ENCODE measurements at places on chromosomes 5 and 9.

DNA sequence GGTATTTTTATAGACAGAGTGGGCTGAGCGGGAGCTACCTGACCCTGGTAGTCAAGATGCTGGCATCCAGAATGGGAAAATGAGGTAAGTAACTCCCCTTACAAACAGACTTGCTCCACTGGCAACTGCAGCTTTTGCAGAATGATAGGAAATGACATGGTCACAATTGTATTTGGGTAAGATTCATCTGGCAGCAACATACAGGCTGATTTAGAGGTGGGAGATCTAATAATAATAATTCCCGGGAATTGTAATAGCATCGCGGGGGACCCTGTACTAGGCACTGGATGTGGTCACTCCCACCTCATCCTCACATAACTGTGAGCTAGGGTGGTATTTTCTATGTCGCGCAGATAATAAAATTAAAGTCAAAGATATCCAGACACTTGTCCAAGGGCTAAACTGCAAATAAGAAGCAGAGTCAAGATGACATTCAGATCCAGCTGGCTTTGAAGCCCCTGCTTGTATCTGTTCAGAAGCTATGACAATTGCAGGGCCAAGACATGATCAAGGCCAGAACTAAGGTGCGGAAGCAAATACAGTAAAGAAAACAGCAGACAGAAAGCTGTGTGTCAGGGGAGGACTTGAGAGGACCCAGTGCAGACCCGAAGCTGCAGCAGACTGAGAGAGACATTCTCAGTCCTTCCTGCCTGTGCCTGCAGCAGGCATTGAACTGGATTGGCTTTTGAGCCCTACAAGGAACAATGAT is 507.2 kb downstream of the BNC2 start:
- no peak for DNase-seq

DNA sequence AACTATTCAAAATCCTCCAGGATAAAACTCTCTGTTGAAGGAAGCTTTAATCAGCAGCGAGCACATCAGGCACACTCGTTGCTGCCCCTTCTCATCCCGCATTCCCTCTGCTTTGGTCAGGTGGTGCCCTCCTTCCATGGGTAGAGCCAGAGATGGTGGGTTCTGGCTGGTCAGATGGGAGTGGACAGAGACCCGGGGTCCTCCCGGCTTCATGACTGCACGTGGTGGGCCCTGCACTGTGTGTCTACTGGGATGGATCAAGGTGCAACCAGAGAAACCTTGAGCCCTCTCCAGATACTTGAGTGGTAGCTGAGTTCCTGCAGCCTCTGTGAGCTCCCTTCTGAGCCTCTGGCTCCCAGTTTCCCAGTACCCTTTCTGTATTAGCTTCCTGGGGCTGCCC is 36.3 kb downstream of the ROPN1L start:
- DNase-seq, result no peak

DNA sequence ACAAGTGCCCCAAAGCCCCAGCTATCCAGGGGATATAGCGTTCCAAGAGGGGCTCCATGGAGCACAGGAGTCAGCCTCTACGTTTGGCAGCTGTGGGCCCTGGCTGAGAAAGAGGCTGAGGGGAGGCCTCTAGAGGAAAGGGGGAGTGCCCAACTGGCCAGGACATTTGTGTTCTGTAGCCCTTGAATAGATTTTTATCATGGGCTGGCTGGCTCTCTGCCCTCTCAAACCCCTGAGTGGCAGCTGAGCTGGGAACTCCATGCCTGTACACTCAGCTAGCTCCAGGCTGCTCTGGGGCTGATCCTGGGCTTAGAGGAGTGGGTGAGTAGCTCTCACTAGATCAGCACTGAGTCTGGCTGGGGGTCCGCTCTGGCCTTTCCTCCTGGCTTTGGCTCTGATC is 285.0 kb downstream of the ZSWIM6 start:
- no peak for DNase-seq

GRCh38 chr9:69346596-69347390 is 21.8 kb downstream of the ENTREP1 start:
- peak; percentile 40 for DNase-seq

DNA sequence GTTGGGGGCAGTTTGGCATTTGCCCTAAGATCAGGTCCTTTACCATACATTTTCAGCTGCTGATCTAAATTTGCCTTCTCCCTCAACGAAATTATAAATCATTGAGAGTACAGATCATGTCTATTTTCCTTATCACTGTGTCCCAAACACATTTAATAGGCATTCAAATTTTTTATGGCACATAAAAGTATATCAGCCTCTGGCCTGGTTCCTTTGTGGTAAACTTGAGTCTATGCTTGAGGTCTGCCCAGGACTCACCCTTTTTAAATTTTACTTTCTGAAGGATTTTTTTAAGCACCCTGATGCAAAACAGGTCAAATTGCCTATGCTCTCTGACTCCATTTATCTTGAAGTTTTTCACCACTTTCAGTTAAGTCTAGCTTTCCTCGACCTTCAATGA is 163.6 kb upstream of the GRIN3A start:
- no peak for DNase-seq

- peak; percentile 46 for DNase-seq
Observed at GRCh38 chr9:12699529-12699928, 6.3 kb downstream of the TYRP1 start.

- DNase-seq, result no peak
Observed at GRCh38 chr5:125499636-125500332, 753.3 kb upstream of the ZNF608 start.

- no peak for DNase-seq
Observed at GRCh38 chr5:110265162-110265561, 461.3 kb downstream of the TMEM232 start.

DNA sequence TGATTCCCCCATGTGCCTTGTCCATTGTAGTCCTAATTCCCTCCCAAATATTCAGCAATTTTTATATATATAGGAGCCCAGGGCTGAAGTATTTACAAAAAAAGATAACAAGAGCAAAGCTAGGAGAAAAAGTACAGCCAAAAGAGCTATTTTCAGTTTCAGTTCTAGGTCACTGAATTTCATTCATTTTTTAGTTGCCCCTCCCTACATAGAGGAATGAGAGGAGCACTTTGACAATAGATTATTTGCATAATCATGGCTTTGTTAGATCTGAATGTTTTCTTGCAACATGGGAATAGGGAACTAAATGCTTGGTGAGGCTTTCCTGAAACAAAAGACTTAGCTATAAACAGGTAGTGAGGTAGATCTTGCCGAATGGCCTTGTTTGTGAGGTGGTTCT is 15.3 kb upstream of the F2RL2 start:
- no peak for DNase-seq

DNA sequence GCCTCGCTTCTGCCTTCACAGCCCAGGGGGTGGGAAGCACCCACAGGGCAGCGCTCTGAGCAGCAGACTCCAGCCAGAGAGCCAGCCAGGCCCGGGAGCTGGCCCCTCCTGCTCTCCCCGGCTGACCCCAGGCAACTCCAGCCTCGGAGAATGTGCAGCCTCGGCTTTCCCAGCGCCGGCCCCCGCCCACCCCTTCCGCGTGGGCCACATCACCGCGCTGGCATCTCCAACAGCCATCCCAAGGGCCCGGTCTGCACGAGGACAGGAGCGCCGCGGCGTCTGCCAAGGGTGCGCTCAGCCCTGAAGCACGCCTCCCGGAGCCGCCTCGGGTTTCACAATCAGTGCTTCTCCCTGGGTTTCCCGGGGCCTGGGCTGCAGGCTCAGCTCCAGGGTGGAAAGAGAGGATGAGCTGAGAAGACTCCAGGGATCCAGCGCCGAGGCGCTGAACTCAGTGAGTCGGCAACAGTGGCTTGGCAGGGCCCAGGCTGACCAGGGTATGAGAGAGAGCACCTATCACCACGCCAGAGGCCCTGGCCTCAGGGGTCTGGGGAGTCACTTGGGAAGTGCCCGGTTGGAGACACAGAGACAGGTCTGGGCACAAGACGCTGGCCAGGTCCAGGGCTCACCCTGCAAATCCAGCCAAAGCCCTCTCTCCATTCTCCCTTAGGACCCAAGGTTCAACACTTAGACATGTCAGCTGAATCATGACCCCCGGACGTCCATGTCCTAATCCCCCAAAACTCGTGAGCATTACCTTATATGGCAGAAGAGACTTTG is 79.6 kb downstream of the ADAMTS2 start:
- DNase-seq, result peak; percentile 99

GRCh38 chr5:117143406-117143805 is 568.8 kb upstream of the SEMA6A start:
- no peak for DNase-seq

DNA sequence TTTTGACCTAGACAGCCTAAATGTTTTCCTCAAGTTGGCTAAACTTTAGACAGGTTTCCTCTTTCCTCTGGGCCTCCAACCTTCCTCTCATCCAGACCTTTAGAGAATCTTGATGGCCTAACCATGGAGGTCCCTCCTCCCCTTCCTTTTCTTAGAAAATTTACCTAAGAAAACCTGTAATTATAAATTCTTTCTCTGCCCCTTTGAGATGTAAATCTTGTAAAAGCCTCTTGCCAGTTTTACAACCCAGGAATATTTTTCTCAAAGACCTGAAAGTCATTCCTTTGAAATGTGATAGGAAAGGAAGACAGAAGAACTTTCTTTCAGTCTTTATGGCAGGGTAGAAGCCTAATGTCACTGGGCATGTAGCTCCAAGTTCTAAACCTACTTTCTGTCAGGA is 1752.6 kb upstream of the C9orf72 start:
- no peak for DNase-seq

DNA sequence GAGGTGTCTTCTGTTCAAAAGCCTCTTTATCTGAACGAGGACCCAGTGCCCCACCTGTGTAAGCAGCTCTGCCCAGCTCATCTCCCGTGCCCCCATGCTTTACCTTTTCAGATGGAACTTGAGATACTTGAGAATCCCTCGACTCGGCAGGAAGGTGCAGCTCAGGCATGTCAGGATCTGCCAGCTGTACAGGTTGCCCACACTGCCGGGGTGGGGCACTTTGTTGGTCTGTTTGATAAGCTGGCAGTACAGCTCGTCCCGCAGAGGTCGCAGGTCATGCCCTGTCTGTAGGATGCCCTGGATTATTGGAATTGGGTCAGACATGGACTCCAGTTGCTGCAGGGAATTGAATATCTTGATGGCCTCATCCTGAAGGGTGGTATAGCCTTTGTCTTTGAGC is 58.0 kb upstream of the RETREG1 start:
- DNase-seq, result no peak

DNA sequence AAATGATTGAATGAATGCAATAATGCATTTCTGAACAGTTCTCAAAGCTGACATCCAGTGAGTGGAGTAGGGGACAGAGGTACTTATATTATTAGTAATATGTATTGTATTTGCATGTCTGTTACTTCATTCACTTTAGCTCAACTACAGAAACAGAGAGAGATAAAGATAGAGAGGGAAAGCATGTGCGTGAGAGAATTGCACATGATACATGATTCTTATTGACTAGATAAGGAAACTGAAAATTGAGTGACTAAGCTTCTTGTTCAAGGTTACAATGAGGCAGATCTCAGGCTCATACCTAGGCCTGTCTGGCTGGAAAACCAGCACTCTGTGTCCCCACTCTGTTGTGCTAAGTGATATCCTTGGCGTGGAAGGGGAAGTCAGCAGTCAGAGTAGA is 337.7 kb upstream of the KLF4 start:
- DNase-seq, result peak; percentile 17

DNA sequence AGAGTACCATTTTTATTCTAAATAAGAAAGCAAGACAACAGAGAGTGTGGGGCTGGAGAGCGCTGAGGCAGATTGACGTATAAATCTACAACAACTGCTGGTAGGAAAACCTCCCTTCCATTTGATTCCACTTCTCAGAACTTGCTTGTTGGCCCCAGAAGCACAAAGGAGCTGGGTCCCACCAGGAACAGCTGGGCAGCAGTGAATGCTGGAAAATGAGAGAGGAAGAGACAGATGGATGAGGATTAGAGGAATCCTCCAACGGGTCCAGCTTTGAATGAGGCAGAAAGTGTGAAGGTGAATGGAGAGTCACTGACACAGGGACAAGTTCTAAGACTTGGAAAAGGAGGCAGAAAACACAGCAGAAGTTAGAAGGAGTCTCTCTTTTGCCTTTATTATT is 14.8 kb downstream of the TAS2R1 start:
- DNase-seq, result no peak

All from ELR (cell line).